ENCODE measurements at places on chromosomes 2 and 18. TPM values are rescaled to one million over a fixed set of nuclear protein-coding genes. Genes with fewer than 3 reads are reported as not detected.

The GCG gene
- not detected for total RNA-seq

- DNase-seq, result no peak
These were observed 181.7 kb upstream of the ETAA1 start for GRCh38 chr2:67215214-67216055.

GRCh38 chr2:113823716-113824595 lies 65.9 kb upstream of the ACTR3 start:
- DNase-seq, result no peak

GRCh38 chr2:20012282-20013125 lies at the start of gene MATN3:
TSS of gene MATN3 (minus strand) at chr2:20012668. CDS start at chr2:20012631, 37 bp downstream.
- no peak for DNase-seq

The OR6B2 gene
- not detected for total RNA-seq

The TMEM169 gene
- 0.69 TPM for total RNA-seq

The POU3F3 gene
- 0.59 TPM for total RNA-seq

The IL18R1 gene
- total RNA-seq, result 4.5 TPM
